ENCODE measurements at places on chromosomes 4 and X. TPM values are rescaled to one million over a fixed set of nuclear protein-coding genes. Genes with fewer than 3 reads are reported as not detected.

The NALF2 gene
- 43.2 TPM for total RNA-seq

The MAGEC3 gene
- not detected for total RNA-seq

The ATP1B4 gene
- total RNA-seq: 0.25 TPM

The INTS12 gene
- total RNA-seq: 23.1 TPM

The ADRA2C gene
- total RNA-seq: 3.7 TPM
